Endodermal cell (in vitro differentiated cells): ENCODE measurements at places on chromosomes 1 and 21. TPM values are rescaled to one million over a fixed set of nuclear protein-coding genes. Genes with fewer than 3 reads are reported as not detected.
A peak's percentile ranks its signal among the peaks of the same experiment; 100 is the strongest.

- H3K4me3 ChIP-seq = peak overlapping the region; percentile 90
- H3K4me1 ChIP-seq = no peaks in the 10 kb centered on the region
- no peak for DNase-seq
- peaks cover 28% of the 10 kb centered on the region for H3K36me3 ChIP-seq
- no peak overlapping the region for H3K27ac ChIP-seq
- H3K27me3 ChIP-seq = no peaks in the 10 kb centered on the region
Measured at GRCh38 chr21:28884481-28884880, 108.2 kb downstream of the LTN1 start.

DNA sequence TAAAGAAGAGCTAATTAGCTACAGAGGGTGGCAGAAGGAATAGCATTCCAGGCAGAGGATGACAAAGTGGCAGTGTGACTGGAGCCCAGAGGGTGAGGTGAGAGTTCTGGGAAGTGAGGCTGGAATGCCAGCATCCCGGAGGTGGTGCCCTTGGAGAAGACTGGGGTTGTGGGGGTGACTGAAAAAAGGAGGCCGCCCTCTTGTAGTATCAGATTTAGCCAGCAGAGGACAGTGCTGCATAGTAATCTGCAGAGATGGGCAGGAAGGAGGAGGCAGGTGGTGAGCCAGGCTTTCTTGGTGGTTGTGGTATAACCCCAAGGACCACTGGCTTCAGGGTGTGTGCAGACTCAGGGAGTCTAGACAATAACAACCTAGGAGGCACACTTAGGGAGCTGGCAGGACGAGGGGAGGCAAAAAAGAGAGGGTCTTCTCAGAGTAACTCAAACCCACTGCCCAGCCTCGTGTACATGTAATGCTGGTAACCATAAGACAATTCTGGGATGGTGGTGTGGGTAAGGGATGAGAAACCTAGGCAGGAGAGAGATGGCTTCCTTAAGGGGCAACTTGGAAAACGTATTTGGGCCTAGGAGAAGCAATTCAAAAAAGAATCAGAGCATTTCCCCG is 30.5 kb downstream of the MROH7 start:
- H3K27ac ChIP-seq = no peak overlapping the region
- no peak overlapping the region for H3K4me3 ChIP-seq
- no peaks in the 10 kb centered on the region for H3K4me1 ChIP-seq
- H3K27me3 ChIP-seq = no peaks in the 10 kb centered on the region
- no peaks in the 10 kb centered on the region for H3K36me3 ChIP-seq
- DNase-seq = peak; percentile 94

DNA sequence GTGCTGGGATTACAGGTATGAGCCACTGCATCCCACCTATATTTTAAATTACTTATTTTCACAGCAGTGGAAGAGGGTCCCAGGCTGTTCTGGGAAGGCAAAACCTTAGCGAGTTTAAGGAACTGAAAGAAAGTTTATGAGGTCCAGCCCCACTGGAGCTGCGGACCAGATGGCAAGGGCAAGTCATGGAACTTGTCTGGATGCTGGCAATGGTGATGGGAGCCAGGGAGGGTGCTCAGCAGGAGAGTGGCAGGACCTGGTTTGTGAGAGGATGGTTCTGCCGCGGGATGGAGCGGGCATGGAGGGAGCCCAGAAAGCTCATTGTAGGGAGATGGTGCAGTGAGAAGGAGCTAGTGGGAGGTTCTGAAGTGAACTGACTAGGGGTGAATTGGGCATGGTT is 50.6 kb upstream of the SLC45A1 start:
- H3K27me3 ChIP-seq = no peaks in the 10 kb centered on the region
- peak; percentile 71 for DNase-seq
- H3K27ac ChIP-seq = no peak overlapping the region

DNA sequence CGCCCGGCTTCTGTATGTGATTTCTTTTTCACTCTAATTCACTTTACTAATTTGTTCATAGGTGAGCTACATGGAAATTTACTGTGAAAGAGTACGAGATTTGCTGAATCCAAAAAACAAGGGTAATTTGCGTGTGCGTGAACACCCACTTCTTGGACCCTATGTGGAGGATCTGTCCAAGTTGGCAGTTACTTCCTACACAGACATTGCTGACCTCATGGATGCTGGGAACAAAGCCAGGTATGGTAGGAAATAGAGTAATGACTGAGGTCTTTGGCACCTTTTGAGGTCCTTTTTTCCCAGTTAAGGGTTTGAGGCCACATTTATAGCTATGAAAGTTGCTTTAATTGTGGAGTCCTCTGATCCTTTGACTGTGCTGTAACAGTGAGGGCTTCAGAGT is 56.9 kb downstream of the KIF1B start:
- H3K4me1 ChIP-seq = no peaks in the 10 kb centered on the region
- H3K27ac ChIP-seq = no peak overlapping the region
- H3K27me3 ChIP-seq = no peaks in the 10 kb centered on the region
- DNase-seq = no peak

- DNase-seq = no peak
- H3K4me3 ChIP-seq = no peak overlapping the region
- H3K27ac ChIP-seq = no peak overlapping the region
- no peaks in the 10 kb centered on the region for H3K4me1 ChIP-seq
Measured at GRCh38 chr1:1874901-1875300, 16.0 kb downstream of the GNB1 start.

The GFI1 gene
- 0.24 and 0.27 TPM in 2 replicates for total RNA-seq

- H3K27me3 ChIP-seq = no peaks in the 10 kb centered on the region
- peak overlapping the region; percentile 7 for H3K27ac ChIP-seq
- H3K4me3 ChIP-seq = no peak overlapping the region
Measured at GRCh38 chr1:204065174-204065985, 7.5 kb upstream of the SOX13 start.

The PDE9A gene
- total RNA-seq = 50.2 to 62.4 TPM (median 62.4 TPM) in 3 replicates

The AMY1C gene
- total RNA-seq = not detected in 3 replicates

- H3K27ac ChIP-seq = no peak overlapping the region
- H3K4me3 ChIP-seq = no peak overlapping the region
- no peak for DNase-seq
Measured at GRCh38 chr1:24963099-24963872, 33.2 kb upstream of the RUNX3 start.

DNA sequence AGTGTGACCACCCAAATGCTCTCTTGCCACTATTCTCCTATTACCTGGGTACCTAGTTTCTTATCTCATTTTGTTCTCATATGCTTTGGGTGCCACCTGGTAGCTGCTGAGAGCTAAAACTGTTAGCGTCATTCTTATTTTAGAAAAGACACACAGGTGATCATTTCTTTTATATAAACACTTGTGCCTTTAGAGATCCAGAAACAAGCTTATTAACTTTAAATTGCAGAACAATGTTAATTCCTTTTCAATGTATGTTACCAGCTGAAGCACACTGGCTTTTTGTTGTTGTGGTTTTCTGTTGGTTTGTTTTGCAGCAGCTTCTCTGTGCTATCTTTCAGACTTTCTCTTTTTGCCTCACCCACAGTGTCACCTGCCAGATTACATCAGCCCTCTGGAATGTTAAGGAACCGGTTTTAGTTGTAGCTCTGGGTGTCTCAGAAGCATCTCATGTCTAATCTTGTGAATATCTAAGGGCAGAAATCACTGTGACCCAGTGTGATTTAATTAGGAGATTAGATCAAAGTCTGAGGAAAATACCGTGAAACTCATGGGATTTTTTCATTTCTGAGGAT is 43.4 kb upstream of the SLC19A2 start:
- H3K4me3 ChIP-seq = peak overlapping the region; percentile 31
- H3K27ac ChIP-seq = no peak overlapping the region
- H3K4me1 ChIP-seq = peaks cover 9% of the 10 kb centered on the region
- H3K36me3 ChIP-seq = no peaks in the 10 kb centered on the region

- peaks cover 4% of the 10 kb centered on the region for H3K4me1 ChIP-seq
- H3K36me3 ChIP-seq = peaks cover 28% of the 10 kb centered on the region
- H3K4me3 ChIP-seq = peak overlapping the region; percentile 95
- peak; percentile 72 for DNase-seq
- H3K27me3 ChIP-seq = no peaks in the 10 kb centered on the region
Measured at GRCh38 chr1:93079685-93080141, 630 bp downstream of the MTF2 start.

The FYB2 gene
- 12.0 to 16.8 TPM (median 15.1 TPM) in 3 replicates for total RNA-seq

The LMOD1 gene
- 0.27 and 0.31 TPM in 2 replicates for total RNA-seq

The TNFRSF18 gene
- 1.2 and 1.7 TPM in 2 replicates for total RNA-seq

The TNFSF4 gene
- 2.8 to 6.2 TPM (median 5.6 TPM) in 3 replicates for total RNA-seq

DNA sequence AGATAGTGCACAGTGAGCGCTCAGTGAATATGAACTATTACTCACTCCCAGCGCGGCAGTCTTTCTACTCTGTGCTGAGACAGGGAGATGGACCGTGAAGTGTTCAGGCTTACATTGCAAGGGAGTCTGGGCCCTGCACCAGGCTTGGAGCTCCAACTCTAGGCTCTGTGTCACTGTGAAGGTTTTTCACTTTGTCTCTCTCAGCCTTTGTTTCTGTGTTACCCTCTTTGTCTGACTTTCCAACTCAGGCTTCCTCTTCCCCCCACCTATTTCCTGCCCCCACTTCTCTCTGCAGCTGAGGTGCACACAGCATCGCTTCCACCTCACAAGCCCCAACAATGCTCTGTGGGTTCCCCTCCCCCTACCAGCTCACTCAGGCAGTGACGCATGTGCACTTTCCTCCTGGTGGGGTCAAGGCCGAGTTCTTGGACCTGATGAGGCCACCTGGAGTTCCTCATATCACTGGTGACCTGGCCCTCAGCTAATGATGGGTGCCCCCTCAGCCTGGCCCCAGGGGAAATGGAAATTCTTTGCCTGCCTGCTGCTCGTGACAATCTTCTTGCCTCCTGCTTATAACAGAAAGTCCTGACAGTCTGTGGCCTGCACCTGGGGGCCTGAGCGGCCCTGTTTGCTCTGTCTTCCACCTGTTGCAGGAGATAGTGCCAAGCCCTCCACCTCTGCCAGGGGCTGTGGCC is 1.1 kb upstream of the LCK start:
- DNase-seq = no peak
- H3K27me3 ChIP-seq = no peaks in the 10 kb centered on the region
- no peak overlapping the region for H3K27ac ChIP-seq
- H3K4me3 ChIP-seq = no peak overlapping the region
- H3K36me3 ChIP-seq = no peaks in the 10 kb centered on the region
- no peaks in the 10 kb centered on the region for H3K4me1 ChIP-seq

- no peaks in the 10 kb centered on the region for H3K4me1 ChIP-seq
- peak; percentile 75 for DNase-seq
- no peaks in the 10 kb centered on the region for H3K36me3 ChIP-seq
- H3K4me3 ChIP-seq = no peak overlapping the region
- H3K27ac ChIP-seq = no peak overlapping the region
- no peaks in the 10 kb centered on the region for H3K27me3 ChIP-seq
Measured at GRCh38 chr1:161068306-161069234, 1.1 kb downstream of the ARHGAP30 start.

DNA sequence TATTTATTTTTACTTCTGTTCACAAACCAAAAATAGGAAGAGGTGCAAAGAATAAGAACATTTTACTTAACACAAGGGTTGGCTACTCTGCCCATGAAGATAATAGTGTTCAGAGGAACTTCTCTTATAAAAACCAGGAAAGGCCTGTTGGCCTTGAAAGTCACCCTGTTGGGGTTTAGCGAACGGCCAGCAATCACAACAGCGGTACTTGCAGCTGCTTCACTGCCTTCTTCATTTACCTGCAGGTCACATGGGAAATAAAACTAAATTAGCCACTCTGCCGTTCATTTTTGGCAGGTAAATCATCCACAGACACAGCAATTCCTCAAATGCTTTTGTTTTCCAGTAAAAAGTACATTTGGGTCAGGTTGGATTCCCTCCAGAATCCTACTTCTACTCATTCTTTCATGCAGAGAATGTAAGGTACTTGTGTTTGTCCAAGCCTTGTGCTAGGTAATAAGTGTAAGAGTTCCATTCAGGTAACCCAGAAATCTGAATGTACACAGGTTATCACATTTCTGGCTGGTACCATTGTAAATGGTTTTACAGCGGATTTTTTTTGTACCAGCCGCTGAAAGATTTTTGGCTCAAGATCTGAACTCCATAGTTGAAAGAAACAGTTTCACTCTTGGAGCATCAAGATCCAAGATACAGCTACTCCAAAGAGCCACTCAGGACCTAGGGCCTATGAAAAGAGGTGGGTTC is 13.1 kb downstream of the SERPINC1 start:
- no peaks in the 10 kb centered on the region for H3K4me1 ChIP-seq
- H3K27ac ChIP-seq = no peak overlapping the region
- no peak for DNase-seq
- no peaks in the 10 kb centered on the region for H3K36me3 ChIP-seq

DNA sequence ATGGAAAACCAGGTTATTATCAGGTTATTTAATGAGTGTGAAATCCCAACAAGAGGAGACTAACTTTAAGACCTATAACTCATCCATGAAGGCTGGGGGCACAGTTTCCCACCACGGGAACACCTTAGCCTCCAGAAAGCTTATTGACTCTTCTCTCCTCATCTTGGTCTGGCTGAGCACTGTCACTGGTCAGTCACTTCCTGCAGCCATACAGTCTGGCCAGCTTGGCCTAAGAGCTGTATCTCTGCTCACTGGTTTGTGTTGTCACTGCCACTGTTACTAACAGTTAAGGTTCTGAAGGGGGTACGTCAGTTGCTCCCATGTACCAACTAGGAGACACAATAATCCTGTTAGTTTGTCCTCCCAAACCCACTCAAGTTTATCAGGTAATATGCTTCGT is 16.7 kb upstream of the DDAH1 start:
- no peaks in the 10 kb centered on the region for H3K4me1 ChIP-seq
- no peaks in the 10 kb centered on the region for H3K36me3 ChIP-seq
- no peak overlapping the region for H3K4me3 ChIP-seq
- no peaks in the 10 kb centered on the region for H3K27me3 ChIP-seq

- H3K36me3 ChIP-seq = no peaks in the 10 kb centered on the region
- H3K4me3 ChIP-seq = no peak overlapping the region
- H3K27me3 ChIP-seq = no peaks in the 10 kb centered on the region
- H3K27ac ChIP-seq = no peak overlapping the region
- DNase-seq = no peak
Measured at GRCh38 chr1:169964206-169964605, 70.5 kb upstream of the SCYL3 start.

The ST7L gene
- 14.9 to 18.2 TPM (median 17.7 TPM) in 3 replicates for total RNA-seq

GRCh38 chr1:209227941-209228340 is 355.6 kb upstream of the CAMK1G start:
- H3K36me3 ChIP-seq = no peaks in the 10 kb centered on the region
- DNase-seq = peak; percentile 30
- H3K4me1 ChIP-seq = no peaks in the 10 kb centered on the region
- H3K4me3 ChIP-seq = no peak overlapping the region
- H3K27me3 ChIP-seq = no peaks in the 10 kb centered on the region
